ENCODE measurements at places on chromosomes 6 and 20.
A peak's percentile ranks its signal among the peaks of the same experiment; 100 is the strongest.

GRCh38 chr6:144177726-144178125 lies 27.4 kb downstream of the STX11 start:
- DNase-seq, result no peak

DNA sequence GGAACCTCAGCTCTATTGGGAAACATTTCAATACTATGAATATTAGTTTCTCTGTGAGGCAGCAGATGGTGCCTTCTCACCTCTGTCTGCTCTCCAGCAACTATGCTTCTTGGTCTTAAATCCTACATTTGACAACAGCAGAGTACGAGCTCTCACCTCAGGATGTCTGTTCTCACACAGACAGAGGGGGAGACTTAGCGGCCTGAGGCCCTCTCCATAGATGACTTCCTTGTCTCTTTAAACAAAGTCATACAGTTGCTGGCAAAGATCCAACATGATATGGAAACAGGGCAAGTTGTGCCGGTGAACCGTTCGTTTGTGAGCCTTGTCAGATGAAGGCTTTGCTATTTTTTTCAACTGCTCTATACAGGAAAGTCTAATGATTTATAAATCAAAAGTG lies 43.7 kb upstream of the GABRR1 start:
- DNase-seq, result no peak

- DNase-seq, result no peak
These were observed 375.2 kb upstream of the MARCKS start for GRCh38 chr6:113481910-113482309.

DNA sequence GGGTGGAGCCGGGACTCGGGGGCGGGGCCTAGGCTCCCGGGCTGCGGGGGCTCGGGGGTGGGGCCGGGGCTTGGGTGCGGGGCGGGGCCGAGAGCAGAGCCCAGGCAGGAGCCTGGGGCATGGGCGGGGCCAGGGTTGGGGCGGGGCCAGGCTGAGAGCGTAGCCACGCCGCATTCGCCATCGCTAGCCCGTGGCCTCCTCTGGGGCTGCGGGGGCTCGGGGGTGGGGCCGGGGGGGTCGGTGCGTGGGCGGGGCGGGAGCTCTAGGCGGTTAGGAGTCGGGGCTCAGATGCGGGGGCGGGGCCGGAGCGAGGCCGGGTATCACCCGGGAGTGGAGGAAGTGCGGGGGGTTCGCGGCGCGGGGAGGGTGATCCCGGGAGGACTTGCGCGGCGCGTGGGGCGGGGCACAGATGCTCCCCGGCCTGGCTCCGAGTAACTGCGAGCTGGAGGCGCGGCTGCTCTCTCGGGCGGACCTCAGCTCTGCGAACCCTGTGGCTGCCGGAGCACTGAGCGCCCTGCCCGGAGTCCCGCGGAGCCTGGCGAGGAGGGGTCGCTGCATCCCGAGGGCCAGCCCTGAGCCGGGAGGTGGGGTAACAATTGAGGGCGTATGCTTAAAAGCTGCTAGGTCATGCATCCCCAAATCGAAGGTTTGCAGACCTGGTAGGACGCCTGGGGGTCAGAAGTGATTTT lies 434 bp upstream of the ECI2 start:
- peak; percentile 92 for DNase-seq

DNA sequence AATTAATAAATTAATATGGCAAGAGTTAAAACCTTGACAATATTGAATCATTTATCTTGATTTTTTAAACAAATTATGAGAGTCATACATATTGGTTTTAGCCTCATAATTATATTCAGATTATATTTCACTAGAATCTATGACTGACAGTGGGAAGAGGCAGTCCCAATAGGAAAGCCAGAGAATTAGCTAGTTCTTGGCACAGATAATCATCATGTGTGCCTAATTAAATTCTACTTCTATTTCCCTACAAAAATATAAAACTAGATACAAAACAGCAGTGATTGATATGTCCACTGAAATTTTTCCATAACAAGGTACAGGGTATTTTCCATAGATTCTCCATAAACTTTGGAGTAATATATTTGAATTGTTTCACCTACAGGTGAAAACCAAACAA lies 38.6 kb downstream of the COL9A1 start:
- DNase-seq, result no peak

DNA sequence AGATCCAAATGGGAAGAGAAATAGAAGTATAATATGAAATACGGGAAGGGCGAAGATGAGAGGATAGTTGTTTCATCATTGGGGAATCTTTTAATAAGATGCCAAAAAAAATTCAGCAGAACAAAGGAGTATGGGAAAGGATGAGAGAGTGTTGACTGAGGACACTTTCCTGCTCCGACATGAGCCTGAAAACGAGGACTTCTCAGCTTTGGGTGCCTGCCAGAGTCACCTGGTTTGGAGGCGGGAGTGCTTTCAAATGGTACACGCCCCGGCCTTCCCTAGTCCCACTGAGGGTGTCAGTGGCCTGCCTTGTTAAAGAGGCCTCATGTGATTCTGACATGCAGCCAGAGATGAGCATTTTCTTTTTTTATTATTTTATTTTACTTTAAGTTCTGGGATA lies 250.9 kb downstream of the ANKRD60 start:
- no peak for DNase-seq

DNA sequence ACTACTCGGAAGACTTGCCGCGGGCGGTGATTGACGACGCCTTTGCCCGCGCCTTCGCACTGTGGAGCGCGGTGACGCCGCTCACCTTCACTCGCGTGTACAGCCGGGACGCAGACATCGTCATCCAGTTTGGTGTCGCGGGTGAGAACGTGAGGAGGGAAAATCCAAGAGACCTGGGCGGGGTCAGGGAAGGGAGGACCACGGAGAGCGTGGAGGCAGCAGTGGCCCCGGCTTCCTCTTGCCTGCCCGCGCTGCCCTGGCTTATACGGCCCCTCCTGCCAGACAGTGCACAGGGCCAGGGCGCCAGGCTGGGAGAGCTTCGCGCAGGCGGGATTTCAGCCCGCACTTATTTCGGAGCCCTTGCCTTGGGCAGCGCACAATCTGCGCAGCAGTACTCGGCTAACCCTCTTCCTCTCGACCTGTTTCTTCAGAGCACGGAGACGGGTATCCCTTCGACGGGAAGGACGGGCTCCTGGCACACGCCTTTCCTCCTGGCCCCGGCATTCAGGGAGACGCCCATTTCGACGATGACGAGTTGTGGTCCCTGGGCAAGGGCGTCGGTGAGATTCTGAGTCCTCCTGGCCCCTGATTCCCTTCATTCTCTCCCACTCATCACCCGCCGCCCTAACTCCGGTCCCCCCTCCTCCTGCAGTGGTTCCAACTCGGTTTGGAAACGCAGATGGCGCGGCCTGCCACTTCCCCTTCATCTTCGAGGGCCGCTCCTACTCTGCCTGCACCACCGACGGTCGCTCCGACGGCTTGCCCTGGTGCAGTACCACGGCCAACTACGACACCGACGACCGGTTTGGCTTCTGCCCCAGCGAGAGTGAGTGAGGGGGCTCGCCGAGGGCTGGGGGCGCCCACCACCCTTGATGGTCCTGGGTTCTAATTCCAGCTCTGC lies 2.0 kb downstream of the MMP9 start:
- DNase-seq, result no peak

GRCh38 chr6:3398755-3399696 lies 57.8 kb downstream of the SLC22A23 start:
- DNase-seq, result no peak

DNA sequence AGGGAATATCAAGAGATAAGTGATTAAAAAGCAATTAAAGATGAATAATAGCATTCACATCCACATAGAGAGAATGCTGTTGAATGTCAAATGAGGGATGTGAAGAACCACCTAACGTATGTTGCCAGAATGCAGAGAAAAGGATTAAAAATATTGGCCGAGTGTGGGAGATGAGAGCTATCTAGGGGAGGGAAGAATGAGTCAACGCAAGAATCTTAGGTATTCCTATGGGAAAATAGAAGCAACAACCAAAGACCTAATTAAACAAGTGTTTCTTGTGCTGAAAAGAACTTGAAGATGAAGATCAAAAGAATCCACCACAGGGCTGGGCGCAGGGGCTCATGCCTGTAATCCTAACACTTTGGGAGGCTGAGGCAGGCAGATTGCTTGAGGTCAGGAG lies 12.2 kb upstream of the RSPH3 start:
- DNase-seq, result no peak

- no peak for DNase-seq
These were observed 50.8 kb downstream of the MC3R start for GRCh38 chr20:56299362-56299761.

GRCh38 chr6:142406131-142406530 lies 104.3 kb downstream of the ADGRG6 start:
- no peak for DNase-seq

DNA sequence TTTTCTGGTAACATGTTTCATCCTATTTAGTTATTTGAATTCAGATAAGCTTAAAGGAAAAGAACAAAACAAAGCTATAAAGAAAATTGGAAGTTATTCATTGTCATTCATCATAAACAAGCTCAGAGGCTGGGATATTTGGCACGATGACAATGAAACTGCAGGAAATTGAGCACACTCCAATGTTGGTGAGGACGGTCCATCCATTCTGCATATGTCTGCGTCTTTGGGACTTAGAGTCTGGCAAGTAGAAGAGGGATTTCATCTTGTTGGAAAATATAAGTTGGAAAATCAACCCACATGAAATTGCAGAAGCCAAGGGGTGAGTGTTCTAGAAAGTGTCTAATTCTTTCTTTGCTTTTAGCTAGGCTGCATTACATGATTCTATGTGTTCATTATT lies 78.4 kb downstream of the HDGFL1 start:
- DNase-seq, result no peak

- DNase-seq, result no peak
These were observed 7.5 kb downstream of the RFX6 start for GRCh38 chr6:116884530-116884929.

DNA sequence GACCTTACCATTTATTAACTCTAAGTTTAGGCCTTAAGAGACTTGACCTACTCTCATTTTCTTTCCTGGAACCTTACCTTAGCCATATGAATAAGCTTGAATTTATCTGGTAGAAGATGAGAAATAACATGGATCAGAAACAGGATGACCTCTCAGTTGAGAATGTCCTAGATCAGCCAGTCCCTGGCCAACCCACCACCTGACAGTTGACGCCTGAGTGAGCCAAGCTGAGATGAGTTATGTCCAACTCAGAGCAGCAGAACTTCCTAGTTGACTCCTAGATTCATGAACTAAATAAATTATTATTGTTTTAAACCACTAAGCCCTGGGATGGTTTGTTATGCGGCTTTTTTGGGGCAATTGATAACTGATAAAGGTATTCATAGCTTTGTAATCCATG lies 233.0 kb upstream of the RAB32 start:
- no peak for DNase-seq

DNA sequence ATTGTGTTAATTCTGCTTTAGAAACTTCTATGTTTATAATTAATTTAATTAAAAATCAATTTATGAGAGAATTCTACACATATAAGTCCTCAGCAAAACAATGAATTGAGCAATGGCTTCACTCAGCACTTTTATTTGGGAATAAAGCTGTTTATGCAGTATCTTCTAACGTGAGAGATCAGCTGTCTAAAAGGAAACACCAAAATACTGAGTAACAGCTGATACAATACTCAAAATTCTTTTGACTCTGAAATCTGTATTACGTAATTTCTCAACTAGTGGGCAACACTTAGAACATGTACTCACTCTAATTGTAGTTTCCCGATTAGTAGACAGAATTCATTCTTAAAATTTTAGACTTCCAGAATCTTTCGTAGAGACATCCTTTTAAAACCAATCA lies 49.8 kb downstream of the MAP3K7 start:
- no peak for DNase-seq

DNA sequence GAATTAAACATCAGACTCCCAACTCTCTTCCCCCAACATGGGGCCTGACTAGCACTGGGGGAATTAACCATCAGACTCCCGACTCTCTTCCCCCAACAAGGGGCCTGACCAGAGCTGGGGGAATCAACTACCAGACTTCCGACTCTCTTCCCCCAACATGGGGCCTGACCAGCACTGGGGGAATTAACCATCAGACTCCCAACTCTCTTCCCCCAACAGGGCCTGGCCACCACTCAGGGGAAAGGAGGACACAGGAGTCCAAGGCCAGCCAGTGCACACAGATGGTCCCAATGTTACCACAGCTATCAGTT lies 13.1 kb downstream of the CST7 start:
- no peak for DNase-seq

DNA sequence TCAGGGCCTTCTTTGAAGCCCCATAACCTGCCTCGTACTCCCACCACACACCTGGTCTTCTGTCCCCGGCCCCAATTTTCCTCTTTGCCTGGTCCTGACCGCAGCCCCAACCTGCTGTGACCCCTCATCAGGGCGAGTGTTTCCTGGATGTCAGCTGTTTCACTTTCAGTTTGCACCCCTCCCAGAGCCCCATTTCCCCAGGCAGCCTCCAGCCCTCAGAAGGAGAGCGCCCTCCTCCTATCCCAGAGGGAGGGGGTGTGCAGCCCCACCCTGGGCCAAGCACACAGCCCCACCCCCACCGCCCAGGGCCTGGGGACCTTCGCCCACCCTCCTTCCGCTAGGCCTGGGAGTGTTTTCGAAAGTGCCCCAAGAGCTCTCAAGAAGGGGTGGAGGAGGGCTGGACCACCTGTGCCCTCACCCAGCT lies 1.5 kb downstream of the BAK1 start:
- no peak for DNase-seq

GRCh38 chr6:25027221-25027916 lies 91.6 kb upstream of the RIPOR2 start:
- DNase-seq, result peak; percentile 61

DNA sequence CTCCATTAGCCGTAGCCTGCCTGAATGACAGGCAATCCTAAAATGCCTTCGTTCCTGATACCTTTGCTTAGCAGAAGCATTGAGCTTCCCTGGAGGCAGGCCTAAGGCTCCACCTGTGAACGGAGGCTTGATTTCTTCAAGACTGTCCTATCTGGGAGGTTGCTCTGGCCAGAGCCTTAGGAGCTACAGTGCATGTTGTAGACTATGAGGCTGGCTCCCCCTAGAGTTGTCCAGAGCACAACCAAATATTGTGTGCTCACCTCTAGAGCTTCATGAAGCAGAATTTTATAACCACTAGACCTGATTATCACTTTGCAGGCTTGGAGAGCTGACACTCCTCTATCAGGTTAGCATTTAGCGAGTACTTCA lies 217.8 kb downstream of the MAFB start:
- no peak for DNase-seq

DNA sequence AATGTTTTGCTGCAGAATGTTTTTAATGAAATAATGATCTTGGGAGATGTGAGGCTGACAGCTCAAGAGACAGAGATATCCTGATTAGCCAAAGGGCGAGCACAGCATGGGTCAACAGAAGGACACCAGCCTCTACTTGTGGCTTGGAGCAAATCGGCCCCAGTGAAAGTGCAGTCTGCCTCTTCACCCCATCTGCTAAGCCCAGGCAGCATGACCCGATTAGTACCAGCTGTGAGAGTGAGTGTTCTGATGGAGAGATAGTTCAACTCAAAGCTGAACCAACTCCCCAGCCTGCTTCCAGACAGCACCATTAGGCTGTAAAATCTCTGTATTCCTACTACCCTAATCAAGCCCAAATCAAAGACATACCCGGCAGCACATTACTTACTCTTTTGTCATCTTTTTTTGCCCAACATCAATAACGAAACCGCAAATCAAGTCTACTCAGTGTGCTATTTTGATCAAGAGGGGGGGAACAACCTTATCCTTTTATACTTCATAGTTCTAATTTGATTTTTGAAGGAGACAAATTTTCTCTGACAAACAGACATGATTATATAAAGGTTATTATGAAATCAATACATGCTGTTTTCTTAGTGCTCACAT lies 514.1 kb upstream of the NRSN1 start:
- DNase-seq, result no peak

Data from activated T-cell treated with anti-CD3 and anti-CD28 coated beads for 1 hour (primary cell).